ENCODE measurements at places on chromosomes 12 and 14.

DNA sequence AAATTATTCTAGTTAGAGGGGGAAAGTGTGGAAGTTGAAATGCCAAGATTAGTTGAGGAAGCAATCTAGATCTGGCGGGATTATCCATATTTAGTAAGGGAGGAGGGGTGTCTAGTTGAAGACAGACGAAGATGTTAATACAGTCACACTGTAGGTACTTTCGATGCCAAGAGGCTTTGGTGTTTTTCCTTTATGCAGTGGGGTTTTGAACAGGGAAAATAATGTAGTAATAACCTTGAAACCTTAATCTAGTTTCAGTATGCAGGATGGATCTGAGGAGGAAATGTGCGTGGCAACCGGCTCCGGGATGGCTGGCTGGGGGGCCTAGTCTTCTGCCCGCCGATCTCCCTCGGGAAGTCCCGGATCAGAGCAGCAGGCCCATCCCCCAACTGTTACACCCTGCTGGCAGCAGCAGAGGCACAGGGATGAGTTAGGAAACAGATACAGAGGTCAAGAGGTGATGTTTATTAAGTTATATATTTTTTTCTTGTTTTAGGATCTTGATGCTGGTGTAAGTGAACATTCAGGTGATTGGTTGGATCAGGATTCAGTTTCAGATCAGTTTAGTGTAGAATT, 27.4 kb downstream of the MDM2 start:
- DNase-seq, result no peak

DNA sequence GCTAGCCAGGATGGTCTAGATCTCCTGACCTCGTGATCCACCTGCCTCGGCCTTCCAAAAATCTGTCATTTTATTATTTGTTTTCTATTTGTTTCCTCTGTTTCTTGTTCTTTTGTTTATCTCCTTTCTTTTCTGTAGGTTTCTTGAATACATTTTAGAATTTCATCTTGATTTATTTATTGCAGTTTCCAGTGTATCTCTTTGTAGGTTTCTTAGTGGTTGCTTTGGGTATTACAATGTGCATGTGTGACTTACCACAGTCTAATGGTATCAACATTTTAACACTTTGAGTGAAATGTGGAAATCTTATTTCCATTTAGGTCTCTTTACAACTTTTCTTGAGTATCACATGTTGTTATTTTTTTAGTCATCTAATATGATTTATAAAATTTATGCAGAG, 29.9 kb upstream of the MUCL1 start:
- DNase-seq, result no peak

- no peak for DNase-seq
These were observed 1.4 kb downstream of the CHPT1 start for GRCh38 chr12:101698800-101699347.

GRCh38 chr12:32515137-32515873, 115.9 kb downstream of the FGD4 start:
- no peak for DNase-seq

- DNase-seq, result no peak
These were observed 81.8 kb upstream of the CCDC198 start for GRCh38 chr14:57575482-57575881.

DNA sequence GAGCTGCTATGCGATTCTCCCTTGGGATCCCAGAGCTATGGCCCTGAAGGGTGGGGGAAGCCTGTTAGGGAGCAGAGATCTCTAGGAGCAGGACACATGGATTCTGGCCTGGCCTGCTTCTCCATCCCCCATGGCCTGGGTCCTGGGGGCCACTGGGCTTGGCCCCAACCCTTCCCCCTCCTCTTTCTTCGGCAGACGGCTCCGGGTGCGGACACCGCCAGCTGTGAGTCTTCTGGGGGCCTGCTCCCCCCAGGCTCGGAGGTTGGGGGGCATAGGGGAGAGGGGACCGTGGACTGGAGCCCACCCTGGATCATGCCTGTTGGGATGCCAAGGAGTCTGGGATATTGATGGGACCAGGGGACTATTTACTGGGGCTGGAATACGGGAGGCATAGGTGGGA, 9.0 kb downstream of the PRPF40B start:
- no peak for DNase-seq

DNA sequence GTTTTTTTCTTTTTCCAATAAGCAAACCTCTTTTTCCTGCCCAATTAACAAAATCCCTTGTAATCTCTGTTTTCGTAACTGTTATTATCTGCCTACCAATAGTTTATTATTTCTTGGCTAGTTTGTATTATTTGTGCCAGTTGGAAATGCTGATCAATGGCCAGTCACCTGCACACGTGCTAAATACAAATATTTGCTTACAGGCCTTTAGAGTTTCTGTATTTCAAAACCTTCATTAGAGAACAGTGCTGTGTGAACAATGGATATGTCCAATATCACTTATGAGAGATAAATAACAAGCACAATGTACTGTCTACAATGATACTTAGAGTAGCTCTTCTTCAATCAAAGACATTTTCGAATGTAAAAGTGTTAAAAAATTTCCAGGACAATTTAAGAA, 10.8 kb upstream of the DYRK2 start:
- no peak for DNase-seq

DNA sequence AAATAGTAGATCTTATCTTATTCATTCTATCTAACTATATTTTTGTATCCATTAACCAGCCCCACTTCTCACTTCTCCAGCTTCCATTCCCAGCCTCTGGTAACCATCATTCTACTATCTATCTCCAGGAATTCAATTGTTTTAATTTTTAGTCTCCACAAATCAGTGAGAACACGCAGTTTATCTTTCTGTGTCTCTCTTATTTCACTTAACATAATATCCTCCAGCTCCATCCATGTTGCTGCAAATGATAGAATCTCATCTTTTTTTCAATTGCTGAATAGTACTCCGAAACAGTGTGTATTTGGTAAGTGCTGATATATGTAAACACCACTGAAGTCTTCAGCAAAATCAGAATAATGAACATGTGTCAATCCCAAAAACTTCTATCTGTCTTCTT, 587.2 kb upstream of the ATP2B1 start:
- DNase-seq, result no peak

- DNase-seq, result no peak
These were observed 82.3 kb downstream of the PUS7L start for GRCh38 chr12:43676183-43676813.

- no peak for DNase-seq
These were observed 89.3 kb upstream of the MED13L start for GRCh38 chr12:116366824-116367223.

DNA sequence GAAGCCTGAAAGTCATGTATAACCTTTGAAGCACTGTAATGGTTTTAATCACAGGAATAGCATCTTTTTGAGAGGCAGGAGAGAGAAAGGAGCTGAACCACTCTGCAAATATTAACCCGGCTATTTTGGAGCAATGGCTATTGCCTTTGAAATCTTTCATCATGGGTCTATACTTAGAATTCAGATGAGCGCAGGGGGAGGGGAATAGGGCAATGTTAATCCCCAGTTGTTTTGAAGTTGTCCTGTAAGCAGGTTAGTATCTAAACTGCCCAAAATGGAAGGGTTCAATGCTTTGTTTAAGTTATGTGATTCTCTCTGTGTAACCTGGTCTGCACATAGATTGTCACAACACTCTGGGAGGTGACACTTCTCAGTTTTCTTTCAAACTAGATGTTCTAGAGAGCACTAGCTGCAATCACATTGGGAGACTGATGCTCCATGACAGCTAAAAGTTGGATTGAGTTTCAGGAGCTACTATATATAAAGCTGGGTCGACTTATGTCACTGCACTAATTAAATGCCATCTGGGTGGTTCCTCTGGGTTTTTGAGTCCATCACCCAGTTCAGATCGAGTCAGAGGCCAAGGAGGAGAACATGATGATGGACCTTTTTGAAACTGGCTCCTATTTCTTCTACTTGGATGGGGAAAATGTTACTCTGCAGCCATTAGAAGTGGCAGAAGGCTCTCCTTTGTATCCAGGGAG, at the start of gene MYF6:
TSS of gene MYF6 (plus strand) at position 509 of the 704 bp plus-strand sequence. CDS start at position 595, 86 bp downstream.
- DNase-seq, result no peak

DNA sequence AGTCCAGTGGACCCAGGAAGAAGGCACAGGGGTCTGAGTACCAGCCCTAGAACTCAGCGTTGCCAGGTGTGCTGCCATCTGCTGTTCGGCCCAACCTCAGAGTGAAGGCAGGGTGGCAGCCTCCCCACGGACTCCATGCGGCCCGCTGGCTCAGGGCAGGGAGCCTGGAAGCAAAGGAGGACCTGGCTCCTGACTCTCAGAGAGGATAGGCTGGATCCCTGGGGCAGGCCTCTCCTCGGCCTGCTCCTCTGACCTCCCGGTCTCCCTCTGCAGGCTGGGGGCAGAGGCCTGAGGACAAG, 10.1 kb downstream of the MCRS1 start:
- DNase-seq, result no peak

GRCh38 chr12:49811136-49811535, 17.1 kb downstream of the NCKAP5L start:
- no peak for DNase-seq

- DNase-seq, result no peak
These were observed 179.0 kb downstream of the CHST11 start for GRCh38 chr12:104635607-104636343.

DNA sequence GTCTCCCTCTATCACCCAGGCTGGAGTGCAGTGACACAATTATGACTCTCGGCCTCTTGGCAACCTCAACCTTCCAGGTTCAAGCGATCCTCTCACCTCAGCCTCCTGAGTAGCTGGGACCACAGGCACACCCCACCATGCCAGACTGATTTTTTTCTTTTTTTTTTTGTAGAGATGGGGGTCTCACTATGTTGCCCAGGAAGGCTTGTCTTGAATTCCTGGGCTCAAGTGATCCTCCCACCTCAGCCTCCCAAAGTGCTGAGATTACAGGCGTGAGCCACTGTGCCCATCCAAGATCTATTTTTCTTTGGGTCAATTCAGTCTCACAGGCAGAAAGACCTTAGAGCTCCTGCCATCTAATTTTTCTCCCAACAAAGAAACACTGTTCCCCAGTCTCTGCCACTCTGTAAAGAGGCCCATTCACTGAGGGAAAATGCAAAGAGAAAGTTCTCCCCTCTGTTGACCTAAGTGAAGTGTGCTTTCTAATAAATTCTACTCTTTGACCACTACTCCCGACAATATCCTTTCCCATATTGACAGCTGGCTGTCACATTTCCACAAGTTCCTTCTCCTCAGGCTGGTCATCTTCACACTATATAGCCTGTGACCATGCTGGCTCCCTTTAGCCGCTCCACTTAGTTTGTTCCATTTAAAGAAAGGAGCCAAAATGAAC, 23.3 kb downstream of the TMED8 start:
- DNase-seq, result no peak

DNA sequence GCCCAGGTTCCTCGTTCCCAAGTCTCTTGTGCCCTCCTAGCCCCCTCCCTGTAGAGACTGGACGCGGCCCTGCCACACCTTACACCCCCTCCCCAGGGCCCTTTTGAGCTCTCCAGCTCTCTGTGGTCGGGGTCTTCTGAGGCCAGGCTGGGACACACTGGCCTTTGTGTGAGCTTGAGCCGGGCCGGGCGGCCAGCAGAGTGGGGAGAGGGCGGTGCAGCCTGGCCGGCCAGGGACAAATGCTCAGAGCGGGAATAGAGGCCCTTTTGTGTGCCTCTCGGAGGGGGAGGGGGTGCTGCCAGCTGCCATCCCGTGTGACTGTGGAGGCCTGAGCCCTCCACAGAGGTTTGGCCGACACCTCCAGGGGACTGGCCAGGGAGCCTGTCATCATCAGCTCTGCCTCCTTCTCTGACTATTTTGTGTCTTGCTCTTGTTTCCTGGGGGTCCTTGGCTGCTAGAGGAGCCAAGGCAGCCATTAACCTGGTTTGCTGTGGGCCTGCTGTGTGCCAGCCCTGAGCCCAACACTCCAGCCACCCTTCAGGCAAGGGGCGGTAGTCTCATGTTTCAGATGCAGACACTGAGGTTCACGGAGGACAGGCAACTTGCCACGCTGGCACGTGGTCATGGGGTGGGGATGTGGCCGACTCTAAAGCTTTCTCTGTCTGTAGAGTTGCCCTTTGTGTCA, 13.6 kb downstream of the FAM222A start:
- no peak for DNase-seq

- DNase-seq, result no peak
These were observed 7.5 kb upstream of the NID2 start for GRCh38 chr14:52076334-52076733.

DNA sequence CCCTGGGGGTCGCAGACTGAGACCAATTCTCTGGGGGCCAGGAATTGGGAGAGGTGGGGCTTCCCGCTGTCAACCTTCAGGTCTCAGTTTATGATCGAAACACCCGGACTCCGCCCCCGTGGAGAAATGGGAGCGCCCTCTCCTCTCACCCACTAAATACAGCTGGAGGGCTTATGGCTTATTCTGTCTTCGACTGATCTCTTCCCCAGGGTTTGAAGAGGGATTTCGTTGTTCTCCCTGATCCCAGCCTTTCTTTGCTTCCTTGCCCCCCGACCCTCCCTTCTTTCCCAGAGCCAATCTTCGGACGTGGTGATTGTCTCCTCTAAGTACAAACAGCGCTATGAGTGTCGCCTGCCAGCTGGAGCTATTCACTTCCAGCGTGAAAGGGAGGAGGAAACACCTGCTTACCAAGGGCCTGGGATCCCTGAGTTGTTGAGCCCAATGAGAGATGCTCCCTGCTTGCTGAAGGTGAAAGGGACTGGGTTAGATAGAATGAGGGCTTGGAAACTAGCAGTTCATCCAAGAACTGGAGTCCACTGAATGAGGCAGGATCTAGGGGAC, 607 bp downstream of the OS9 start:
- no peak for DNase-seq

DNA sequence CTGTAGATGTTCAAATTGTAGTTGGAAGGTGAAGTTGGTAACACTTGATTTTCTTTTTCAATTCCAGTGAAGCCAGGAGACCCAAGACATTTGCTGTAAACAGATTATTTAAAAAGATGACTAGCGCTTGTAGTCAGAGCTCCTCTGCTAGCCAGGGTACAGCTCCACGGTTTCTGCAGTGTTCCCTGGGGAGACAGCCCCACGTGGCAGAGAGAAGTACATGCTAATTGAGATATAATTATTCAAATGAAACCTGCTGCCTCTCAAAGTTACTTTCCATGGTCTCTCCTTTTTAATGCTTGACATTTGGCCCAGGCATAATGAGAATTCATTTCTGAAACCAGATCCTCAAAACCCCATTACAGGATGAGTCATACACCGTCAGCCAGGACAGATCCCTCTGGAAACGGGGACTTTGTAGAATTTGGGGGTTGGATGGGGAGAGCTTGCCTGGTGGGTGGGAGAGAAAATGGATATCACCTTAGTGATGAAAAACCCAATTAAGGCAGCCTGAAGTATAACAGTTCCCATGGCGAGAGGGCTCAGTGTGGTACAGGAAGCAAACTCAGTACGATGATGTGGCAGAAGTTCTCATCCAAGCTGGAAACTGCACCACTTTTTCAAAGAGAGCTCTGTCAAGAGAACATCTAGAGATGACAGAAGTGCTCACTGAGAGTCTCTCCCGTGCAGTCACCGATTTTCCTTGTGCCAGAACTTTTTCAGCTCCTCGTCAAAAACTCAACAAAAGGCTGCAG, 637.7 kb upstream of the TMEM132C start:
- no peak for DNase-seq

- DNase-seq, result no peak
These were observed 42.5 kb downstream of the MARK3 start for GRCh38 chr14:103427485-103428443.

DNA sequence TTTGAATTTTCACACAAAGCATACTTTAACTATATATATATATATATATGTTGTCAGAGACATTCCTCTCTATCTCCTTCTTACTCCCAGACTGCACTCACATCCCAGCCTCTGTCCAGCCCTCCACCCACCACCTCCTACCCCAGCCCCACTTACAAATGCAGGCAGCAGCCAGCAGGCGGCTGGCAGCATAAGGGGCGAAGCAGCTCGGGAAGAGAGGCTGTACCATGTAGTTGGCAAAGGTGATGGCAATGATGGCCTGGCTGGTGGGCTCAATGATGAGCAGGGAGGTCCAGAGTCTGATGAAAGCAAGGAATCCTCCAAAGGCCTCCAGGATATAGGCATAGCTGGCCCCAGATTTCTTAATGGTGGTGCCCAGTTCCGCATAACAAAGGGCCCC, 2.5 kb downstream of the SLC7A7 start:
- no peak for DNase-seq

All from amniotic stem cell (primary cell).